ENCODE measurements at places on chromosomes 2 and 18.

DNA sequence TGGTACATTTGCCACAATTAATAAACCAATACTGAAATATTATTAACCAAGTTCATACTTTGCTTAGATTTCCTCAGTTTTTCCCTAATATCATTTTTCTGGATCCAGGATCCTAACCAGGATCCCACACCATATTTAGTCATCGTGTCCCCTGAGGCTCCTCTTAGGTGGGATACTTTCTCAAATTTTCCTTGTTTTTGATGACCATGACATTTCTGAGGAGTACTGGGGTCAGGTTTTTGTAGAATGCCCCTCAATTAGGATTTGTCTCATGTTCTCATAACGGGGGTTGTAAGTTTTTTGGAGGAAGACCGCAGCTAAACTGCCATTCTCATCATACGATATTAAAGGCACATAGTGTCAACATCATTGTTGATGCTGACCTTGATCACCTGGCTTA is 15.5 kb upstream of the ERCC3 start:
- DNase-seq, result no peak

- no peak for DNase-seq
Measured at GRCh38 chr2:23563151-23563550, 178.2 kb downstream of the KLHL29 start.

DNA sequence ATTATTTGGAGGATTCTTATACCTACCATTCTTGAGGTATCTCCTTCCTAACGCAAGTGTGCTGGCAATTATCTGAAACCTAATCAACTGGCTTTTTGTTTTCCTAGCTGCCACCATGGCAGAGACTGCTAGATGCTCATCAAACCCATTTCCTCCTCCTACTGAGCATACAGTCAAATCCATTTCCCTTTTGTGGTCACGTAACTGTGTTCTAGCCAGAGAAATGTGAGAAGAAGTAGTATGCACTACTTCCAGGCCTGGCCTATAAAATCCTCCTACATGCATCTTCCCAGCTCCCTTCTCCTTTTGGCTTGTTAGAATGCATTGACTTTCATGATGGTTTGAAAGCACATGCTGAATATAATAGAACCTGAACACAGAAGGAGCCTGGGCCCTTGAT is 494.1 kb upstream of the MEIS1 start:
- no peak for DNase-seq

- no peak for DNase-seq
Measured at GRCh38 chr2:86074256-86074655, 31.4 kb downstream of the POLR1A start.

GRCh38 chr18:79625195-79625923 is 54.2 kb upstream of the CTDP1 start:
- no peak for DNase-seq

DNA sequence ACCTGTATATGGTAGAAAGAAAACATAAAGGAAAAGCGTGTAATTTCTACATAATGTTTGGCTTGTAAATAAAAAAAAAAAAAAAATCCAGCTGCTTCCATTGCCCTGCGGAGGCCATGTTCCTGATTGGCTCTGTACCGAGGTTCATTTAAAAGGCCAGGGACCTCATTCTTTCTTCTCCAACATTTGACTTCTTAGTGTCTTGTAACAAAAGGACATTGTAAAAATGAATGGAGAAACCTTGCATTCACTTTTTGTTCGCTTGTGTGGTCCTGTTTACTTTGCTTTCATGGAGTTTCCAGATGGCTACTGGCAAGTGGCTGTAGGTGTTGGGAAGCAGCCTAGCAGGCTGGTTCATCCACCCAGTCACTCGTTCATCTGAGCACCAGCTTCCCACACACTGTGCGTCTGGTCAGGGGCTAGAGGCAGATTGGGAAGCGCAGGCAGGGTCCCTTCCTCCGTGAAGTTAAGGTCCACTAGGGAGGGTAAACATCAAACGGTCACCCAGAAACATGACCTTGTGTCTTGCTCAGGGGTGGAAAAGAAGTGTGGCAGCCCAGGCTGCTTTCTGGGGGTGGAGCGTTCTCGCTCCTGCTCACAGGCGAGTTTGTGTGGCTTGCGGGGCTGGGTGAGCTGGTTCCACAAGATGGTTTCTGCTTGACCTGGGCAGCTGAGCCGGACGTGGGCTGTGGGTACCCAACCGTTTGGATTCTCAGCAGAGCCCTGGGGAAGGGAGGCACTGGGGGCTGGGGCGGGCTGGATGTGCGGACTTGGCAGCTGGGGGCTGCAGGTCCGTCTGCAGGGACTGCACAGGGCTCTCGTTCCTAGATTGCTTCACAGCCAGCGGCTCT is 260.7 kb downstream of the AGAP1 start:
- DNase-seq, result peak; percentile 63

- DNase-seq, result no peak
Measured at GRCh38 chr2:176769021-176769420, 443.6 kb upstream of the HNRNPA3 start.

GRCh38 chr2:3146772-3147650 is 230.6 kb downstream of the EIPR1 start:
- no peak for DNase-seq

DNA sequence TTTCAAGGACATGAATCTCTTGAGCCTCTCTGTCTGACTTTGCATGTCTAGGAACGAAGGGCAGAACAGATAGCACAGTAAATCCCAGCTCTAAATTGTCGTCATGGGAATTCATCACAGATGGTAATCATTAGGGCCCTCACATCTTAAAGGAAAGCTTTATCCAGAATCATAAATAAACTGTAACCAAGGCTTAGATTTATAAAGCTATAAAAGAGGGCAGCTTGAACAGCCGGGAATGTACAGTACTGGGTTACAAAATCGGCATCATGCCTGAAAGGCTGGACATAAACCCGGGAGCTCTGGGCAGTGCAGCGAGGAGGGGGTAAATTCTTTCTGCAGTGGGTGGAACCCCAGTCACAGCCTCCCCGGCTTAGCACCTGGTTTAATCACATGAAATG is 144.4 kb downstream of the GFPT1 start:
- no peak for DNase-seq

- DNase-seq, result no peak
Measured at GRCh38 chr2:177783835-177784744, 288.5 kb downstream of the PDE11A start.

GRCh38 chr2:1611886-1612285 is 132.4 kb downstream of the PXDN start:
- no peak for DNase-seq

DNA sequence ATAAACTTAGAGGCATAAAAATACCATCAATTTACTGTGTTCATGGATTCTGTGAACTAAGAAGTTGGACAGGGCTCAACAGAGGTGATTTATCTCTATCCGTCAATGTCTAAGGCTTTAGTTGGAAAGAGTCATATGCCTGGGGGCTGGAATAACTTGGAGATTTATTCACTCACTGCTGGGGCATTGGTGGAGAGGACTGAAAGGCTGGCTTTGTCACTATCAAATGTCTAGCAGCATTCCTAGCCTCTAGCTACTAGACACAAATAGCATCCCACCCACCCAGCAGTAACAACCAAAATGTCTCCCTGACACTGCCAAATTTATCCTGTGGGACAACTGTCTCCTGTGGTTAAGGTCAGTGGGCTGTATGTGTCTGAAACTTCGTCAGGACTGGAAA is 71.0 kb downstream of the EVA1A start:
- DNase-seq, result no peak

GRCh38 chr2:206125901-206126300 is 33.3 kb downstream of the NDUFS1 start:
- no peak for DNase-seq

DNA sequence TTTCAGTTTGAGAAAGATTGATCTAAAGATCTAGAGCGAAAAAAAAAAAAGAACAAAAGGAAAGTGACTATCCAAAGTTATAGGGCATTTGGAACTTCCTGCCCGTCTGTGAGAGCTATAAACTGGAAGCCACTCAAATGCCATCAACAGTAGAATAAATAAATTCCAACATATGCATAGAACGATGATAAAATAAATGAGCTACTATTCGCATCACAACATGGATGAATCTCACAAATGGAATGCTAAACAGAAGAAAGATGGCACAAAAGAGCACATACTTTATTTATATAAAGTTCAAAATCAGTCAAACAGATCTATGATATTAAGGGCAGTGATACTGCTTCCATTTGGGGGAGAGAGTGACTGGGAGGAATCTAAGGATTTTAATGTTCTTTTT is 128.8 kb downstream of the TTC32 start:
- no peak for DNase-seq

GRCh38 chr2:37560241-37560848 is 111.1 kb downstream of the CDC42EP3 start:
- no peak for DNase-seq

DNA sequence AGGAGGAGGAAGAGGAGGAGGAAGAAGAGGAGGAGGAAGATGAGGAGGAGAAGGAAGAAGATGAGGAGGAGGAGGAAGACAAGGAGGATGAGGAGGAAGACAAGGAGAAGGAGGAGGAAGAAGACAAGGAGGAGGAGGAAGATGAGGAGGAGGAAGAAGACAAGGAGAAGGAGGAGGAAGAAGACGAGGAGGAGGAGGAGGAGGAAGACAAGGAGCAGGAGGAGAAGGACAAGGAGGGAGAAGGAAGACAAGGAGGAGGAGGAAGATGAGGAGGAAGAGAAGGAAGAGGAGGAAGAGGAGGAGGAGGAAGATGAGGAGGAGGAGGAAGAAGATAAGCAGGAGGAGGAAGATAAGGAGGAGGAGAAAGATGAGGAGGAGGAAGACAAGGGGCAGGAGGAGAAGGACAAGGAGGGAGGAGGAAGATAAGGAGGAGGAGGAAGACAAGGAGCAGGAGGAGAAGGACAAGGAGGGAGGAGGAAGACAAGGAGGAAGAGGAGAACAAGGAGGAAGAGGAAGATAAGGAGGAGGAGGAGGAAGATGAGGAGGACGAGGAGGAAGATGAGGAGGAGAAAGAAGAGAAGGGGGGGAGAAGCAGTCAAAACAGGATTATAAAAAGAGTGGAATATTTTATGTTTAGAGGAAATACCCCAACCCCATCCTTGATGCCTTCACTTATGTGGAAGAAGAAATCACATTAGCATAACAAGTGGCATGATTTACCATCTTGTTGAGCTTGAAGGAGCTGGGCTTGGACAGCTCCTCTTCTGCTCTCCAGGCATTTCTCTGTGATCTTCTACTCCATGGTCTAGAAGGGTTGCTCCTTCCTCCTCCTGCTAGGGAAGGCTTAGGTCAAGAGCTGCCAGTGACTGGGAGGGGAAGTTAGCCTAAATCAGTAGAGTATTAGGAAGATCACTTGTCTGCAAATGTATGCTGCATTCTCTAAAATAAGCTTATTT is 45.3 kb upstream of the KCTD1 start:
- no peak for DNase-seq

GRCh38 chr2:156380117-156380645 is 47.7 kb upstream of the NR4A2 start:
- DNase-seq, result peak; percentile 1

- no peak for DNase-seq
Measured at GRCh38 chr2:240481720-240482119, 46.3 kb downstream of the GPC1 start.

DNA sequence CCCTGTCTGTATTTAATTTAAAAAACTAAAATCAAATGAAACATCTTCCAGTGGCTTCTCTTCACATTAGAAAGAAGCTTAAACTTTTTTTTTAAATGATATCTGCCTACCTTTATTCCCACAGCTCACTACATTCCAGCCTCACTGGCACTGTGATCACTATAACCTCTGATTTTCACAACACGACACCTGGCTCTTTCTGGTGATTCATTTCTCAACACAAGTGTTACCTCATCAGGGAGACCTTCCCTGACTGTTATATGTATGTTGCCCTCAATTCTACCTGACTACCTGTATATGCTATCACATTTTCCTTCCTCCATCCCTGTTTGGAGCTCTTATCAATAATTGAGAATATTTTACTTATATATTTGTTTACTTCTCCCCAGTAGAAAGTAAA is 76.6 kb downstream of the BAZ2B start:
- DNase-seq, result no peak

GRCh38 chr2:152676461-152676860 is 40.8 kb downstream of the PRPF40A start:
- DNase-seq, result no peak

DNA sequence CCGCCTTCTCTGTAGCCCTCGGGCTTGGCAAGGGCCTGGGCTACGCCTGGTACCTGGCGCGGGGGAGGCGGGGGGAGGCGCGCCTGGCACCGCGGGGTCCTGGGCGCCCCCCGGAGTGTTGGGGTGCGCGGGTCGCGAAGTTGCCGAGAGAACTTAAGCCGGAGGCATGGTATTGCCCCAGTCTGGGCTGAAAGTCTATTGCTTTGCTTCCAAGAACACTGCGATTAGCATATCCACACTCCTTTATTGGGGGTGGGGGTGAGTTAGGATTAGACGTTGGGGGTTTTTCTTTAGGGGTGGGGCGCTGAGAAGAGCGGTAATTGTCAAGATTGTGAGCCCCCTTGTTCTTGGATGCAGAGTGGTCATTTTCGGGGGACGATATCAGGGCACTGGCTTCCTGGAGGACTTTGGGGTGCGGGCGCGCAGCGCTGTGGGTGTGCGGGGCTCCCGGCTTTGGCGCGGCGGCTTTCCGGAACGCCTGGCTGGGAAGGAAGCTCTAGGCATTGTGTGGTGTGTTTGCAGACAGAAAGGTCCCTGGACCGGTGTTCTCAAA is 798 bp downstream of the TANC1 start:
- no peak for DNase-seq

GRCh38 chr2:157256626-157257025 is 879 bp upstream of the GALNT5 start:
- DNase-seq, result no peak

GRCh38 chr18:28789502-28789901 is 612.6 kb upstream of the CDH2 start:
- DNase-seq, result no peak

- DNase-seq, result peak; percentile 64
Measured at GRCh38 chr2:188512456-188512855, 220.8 kb downstream of the GULP1 start.

GRCh38 chr2:25215232-25215631 is 46.9 kb upstream of the POMC start:
- DNase-seq, result no peak

DNA sequence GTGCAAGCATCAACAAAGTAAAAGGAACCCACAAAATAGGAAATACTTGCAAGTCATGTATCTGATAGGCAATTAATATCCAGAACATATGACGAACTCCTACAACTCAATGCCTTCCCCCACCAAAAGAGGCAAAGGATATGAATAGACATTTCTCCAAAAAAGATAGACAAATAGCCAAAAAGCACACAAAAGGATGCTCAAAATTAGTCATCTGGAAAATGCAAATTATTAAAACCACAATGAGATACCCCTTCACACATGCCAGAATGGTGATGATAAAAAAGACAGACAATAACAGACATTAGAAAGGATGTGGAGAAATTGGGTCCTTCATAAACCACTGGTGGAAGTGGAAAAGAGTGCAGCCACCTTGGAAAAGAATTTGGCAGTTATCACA is 76.4 kb downstream of the RIF1 start:
- no peak for DNase-seq

DNA sequence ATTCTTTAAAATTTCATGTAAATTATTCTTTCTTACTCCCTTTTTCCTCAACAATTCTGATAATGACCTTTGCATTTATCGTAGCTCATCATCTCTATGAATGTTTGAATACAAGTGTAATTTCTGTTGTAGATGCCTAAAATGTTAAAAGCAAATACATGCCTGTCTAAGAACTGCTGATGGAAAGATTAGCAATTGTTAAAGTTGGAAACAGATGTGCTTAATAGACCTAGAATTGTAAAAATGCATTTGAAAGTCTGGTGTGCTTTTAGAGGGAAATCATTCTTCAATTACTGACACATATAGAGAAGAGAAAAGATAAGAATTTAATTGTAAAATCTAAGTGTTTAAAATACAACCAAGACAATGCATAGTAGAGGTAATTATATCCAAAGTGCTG is 50.4 kb downstream of the CCDC102B start:
- no peak for DNase-seq

GRCh38 chr2:102083393-102083703 is 59.2 kb upstream of the IL1R1 start:
- DNase-seq, result no peak

GRCh38 chr2:9268301-9269080 is 61.9 kb downstream of the ASAP2 start:
- no peak for DNase-seq
